Prostate gland (tissue), 2 donors: ENCODE measurements at places on chromosomes 12 and 14. TPM values are rescaled to one million over a fixed set of nuclear protein-coding genes. Genes with fewer than 3 reads are reported as not detected.

- H3K36me3 ChIP-seq: no peaks in the 10 kb centered on the region
- no peak for DNase-seq
- H3K4me1 ChIP-seq: no peaks in the 10 kb centered on the region
- H3K27me3 ChIP-seq: no peaks in the 10 kb centered on the region
Observed at GRCh38 chr12:87246726-87247125, 782.5 kb downstream of the C12orf50 start.

DNA sequence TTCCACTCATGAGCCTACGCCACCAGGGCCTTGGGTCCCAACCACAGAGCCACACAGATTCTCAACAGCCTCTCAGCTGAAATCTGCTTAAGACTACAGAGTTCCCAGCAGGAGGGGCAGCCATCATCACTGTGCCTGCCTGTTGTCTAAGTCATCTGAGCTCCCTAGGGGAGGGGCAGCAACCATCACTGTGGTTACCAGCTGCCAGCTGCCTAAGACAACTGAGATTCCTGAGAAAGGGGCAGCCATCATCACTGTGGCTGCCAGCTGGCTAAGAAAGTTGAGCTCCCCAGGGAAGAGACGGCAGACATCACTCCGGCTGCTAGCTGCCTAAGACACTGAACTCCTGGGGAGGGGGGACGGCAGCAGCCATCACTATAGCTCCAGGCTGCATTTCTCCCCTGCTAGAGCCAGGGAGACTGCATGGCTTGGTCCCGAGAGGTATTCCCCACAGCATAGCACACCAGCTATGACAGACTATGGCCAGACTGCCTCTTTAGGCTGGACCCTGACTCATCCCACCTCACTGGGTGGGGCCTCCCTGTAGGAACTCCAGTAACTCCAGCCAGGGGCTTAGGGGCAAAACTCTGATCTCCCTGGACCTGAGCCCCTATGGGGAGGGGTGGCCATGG lies 37.2 kb upstream of the C14orf132 start:
- no peak overlapping the region for H3K4me3 ChIP-seq
- DNase-seq: no peak
- no peaks in the 10 kb centered on the region for H3K4me1 ChIP-seq
- H3K36me3 ChIP-seq: no peaks in the 10 kb centered on the region
- peaks cover 4% of the 10 kb centered on the region for H3K27me3 ChIP-seq

DNA sequence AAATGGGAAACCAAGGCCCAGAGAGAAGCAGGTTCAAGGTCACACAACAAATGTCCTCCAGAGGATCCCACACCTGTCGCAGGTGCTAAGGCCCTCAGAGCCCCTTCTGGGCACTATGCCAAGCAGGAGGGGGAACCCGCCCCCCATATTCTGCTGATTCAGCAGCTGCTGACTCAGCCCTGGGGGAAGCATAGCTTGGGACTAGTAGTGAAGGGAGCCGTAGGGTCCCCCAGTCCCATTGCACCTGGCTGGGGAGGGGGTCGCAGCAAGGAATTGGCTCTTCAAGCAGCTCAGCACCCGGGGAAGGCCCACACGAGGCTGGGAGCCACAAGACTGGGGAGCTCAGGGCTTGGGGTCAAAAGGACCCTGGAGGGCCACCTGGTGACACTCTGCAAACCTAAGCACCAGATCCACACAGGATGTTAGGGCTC lies 1.0 kb downstream of the RASAL1 start:
- no peak for DNase-seq
- no peaks in the 10 kb centered on the region for H3K4me1 ChIP-seq
- H3K4me3 ChIP-seq: no peak overlapping the region
- no peaks in the 10 kb centered on the region for H3K36me3 ChIP-seq
- H3K27ac ChIP-seq: no peak overlapping the region
- peaks cover 10% of the 10 kb centered on the region for H3K27me3 ChIP-seq

The ERP29 gene
- total RNA-seq: 89.1 TPM

The GTF2A1 gene
- 21.2 TPM for total RNA-seq

The HSPB8 gene
- total RNA-seq: 96.9 TPM

The OTUB2 gene
- 3.0 TPM for total RNA-seq

The BCAT1 gene
- 0.59 TPM for total RNA-seq
